ENCODE measurements at places on chromosomes 16 and 17.

DNA sequence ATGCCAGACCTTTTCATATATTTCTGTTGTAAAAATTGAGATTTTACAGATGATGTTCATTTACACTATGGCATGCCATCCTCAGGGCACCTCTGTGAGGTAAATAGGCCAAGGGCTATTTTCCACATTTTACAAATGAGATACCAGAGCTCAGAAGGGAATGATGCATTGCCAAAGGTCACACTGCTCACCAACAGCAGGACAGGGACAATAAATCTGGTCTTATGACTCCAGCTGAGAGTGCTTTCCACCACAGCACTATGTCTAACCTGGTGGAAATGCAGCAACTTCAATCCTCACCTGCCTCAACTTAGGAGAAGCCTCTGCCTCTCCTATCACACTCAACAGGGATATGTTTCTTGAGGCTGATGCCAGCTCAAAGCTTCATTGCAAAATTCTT lies 40.6 kb downstream of the GRIN2A start:
- DNase-seq = no peak

DNA sequence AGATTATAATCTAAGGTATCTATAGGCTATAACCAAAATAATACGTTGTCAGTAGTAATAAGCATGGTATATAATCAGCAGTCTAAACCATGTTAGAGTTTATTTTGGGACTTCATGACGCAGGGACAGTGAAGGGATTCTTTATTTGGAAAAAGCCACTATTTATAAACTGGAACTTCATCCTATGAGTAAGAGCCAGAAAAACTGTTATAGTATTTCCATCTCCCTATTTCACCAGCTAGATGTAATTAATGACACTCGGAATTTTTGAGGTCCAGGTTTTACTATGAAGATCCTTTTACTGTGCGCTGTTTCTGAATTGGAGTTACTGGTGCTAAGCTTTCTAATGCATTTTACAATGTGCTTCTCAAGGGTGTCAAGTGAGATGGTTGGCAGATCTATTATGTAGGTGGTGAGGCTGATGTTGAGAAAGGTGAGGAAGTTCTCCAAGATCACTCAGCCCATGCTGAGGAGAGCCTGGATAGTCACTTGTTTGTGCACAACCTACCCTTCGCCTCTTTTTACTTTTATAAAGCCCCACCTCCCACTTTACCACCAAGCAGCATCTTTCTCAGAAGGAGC lies 149.3 kb downstream of the MSI2 start:
- no peak for DNase-seq

DNA sequence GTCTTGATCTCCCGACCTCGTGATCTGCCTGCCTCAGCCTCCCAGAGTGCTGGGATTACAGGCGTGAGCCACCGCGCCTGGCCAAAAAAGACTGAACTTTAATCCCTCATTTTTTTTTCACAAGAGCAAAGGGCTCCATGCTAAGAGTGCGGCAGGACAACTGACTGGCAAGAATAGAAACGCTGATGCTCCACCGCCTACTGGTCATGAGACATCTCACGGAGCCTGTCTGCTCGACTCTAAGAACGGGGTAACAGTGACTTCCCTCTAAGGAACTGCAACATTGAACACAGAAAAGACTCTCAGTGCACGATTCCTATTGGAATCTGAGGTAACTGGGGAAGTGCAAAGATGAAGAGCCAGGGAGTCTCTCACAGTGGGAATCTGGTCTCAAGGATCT lies 23.9 kb downstream of the HIGD1B start:
- no peak for DNase-seq

- no peak for DNase-seq
Observed at GRCh38 chr16:17552351-17552750, 81.6 kb upstream of the XYLT1 start.

DNA sequence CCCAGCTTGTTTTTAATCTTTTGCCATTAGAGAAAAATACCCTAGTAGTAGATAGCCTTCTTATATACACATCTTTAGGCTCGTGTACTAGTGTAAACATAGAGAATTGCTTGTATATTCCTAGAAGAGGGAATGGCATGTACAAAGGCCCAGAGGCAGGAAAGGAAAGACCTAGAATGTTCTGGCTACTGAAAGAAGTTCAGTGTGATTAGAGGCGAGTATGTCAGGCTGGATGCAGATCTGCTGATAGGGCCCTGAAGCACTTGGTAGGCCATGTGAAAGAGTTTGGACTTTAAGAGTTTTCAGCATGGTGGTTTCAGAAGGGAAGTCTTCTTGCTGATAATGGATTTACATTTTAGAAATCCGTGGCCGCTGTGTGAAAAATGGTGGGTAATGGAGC lies 17.4 kb downstream of the CTCF start:
- no peak for DNase-seq

DNA sequence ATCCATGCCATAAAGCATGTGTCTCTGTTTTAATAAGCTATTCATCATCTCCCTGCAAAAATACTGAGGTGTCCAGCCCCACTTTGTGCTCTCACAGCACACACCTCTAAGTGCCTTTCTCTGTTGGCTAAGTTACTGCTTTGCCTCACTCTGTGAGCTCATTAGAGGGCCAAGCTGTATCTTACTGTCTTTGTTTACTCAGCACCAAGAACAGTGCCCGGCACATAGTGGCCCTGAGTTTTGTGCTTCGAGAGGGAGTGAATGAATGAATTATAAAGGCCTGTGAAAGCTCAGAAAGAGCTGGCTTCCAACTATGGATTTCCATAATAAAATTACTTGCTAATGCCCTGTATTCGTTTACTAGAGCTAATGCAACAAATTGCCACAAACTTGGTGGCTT lies 50.2 kb upstream of the NOG start:
- DNase-seq = no peak

DNA sequence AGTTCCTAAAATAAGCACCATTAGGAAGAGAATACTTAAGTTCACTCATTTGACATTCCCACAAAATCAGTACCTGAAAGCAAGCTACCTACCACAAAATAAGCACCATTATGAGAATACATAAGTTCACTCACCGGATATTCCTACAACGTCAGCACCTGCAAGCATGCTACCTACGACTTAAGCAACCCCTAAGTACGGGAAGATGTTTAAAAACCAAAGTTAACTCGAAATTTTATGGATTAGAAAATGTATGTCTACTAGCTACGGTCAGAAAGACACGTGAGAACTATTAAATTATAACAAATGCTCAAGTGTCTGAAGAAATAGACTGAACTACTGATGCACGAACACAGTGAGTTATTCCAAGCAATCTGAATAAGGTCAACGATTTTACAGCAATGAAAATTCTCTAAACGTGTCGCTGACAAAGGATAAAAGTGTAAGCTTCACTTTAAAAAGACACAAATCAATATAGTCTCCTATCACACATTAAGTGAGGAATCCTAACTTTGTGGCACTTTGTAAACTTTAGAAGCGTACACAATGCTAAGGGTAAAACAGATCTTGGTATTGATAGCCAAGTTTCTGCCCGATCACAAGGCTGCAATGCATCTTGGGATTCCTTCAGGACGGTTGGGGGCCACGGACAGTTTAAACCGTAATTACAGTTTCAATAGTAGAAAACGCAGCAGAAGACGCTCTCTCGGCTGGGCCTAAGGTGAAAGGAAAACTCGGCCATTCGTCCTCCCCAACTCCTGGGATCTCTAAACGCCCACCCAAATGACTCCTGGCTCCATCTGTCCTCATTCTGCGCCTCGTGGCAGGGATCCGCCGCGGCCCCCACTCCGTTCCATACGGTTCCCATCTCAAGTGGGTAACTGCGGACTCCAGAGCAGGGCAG lies 1.3 kb downstream of the GSPT1 start:
- no peak for DNase-seq

- no peak for DNase-seq
Observed at GRCh38 chr17:70344386-70345060, 175.2 kb downstream of the KCNJ2 start.

- DNase-seq = no peak
Observed at GRCh38 chr17:19750835-19751234, 2.7 kb upstream of the ALDH3A1 start.

- DNase-seq = no peak
Observed at GRCh38 chr17:7789131-7789530, 44.9 kb upstream of the KDM6B start.

GRCh38 chr17:10649602-10650001 lies 7.5 kb downstream of the MYH3 start:
- no peak for DNase-seq

DNA sequence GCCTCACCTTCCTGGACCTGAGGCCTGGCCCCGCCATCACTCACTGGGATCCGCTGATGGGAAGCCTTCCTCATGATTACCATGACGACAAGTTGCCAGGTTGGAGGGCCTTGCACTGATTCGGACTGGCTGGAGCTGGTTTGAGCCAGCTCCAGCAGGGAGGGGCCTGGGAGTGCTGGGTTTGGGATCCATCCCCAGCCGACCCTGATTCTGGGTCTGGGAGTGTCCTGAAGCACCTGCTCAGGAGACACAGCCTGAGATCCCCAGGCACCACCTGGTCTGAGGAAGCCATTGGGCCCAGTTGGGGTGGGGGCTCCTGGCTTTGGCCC lies 5.9 kb upstream of the BAIAP3 start:
- no peak for DNase-seq

DNA sequence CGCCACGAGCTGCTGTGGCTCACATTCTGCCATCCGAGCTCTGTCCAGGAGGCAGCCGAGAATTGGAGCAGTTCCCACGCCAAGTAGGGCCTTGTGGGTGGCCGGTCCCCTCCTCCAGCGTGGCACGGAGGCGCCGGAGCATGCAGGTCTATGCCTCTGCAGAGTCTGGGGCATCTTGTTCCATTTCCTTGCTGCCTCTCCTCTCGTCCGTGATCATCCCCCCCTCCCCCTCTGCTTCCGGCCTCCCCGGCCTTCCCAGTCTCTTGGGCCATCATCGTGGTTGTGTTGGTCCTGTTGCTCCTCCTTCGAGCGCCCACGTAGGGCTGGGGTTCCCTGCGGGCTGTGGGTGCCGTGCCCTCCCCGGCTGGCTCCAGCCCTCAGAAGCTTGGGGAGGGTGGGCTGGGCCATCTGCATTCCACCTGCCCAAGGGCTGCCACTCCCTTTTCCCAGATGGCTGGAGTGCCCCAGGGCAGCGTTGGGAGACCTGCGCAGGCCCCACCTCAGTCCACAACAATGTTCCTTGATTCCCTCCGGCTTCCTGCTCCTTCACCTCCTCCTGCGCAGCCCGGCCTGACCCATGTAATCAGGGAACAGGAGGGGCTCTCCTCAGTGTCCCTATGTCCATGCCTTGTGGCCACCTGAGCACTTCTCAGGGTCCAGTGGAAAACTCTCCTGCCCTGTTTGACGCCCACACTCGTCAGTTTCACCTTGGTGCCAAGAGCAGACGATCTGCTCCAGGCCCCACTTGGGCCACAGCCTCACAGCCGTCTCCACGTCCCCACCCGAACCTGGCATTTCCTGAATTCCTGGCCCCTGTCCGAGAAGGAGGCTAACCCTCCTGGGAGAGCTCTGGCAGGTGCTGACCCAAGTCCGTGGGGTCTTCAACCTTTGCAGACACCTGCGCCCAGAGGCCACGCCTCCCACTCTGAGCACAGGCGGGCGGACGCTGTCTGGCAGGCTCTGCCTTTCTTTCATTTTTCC lies 37.1 kb downstream of the BAIAP2 start:
- no peak for DNase-seq

All from hippocampal formation (tissue), 2 donors.